ENCODE measurements at places on chromosomes 5 and 9.

DNA sequence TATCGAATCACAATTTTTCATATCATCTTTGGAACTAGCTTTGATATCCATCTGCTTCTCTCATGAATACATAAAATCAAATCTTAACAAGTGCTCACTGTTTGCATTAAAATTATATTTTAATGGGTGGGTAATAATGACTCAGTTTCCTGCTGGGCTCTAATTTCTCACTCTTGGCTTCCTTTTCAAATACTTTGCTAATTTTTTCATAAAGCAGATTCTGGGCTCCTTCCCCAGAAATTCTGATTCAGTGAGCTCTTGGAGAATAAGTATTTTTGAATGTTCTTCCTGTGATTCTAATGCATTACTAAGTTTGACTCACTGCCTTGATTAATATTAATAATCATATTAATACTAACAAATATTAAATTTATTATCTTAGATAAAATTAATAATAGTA lies 48.9 kb downstream of the YIPF5 start:
- no peak for DNase-seq

GRCh38 chr5:7622498-7622897 lies 226.6 kb downstream of the ADCY2 start:
- DNase-seq, result no peak

DNA sequence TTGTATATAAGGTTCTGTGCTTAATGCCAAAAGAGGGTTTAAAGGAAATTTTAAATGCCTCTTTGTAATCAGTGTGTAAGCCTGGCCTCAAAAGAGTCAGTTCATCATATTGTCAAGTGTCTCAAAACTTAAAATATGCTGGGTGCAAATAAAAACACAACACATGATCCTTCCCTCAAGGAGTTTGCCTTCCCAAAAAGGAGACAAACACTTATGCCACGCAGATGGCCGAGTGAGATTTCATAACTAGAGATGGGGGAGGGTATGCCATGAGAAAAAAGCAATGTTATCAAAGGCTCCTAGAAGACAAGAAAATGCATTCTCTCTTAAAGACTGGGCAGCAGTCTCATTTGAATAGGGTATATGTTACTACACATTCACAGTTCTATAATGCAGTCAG lies 55.2 kb downstream of the FBXO38 start:
- no peak for DNase-seq

- DNase-seq, result no peak
These were observed 24.0 kb downstream of the SYK start for GRCh38 chr9:90825586-90825985.

- DNase-seq, result no peak
These were observed 128.0 kb downstream of the SLC1A3 start for GRCh38 chr5:36734422-36734821.

Measured in activated CD4-positive, CD25-positive, alpha-beta regulatory T cell (primary cell).